Right renal cortex interstitium (tissue), 3 donors: ENCODE measurements at places on chromosomes 5 and 9.

- DNase-seq = no peak
Observed at GRCh38 chr5:120457839-120458507, 6.1 kb upstream of the PRR16 start.

GRCh38 chr5:93721071-93721470 is 20.3 kb downstream of the POU5F2 start:
- no peak for DNase-seq

DNA sequence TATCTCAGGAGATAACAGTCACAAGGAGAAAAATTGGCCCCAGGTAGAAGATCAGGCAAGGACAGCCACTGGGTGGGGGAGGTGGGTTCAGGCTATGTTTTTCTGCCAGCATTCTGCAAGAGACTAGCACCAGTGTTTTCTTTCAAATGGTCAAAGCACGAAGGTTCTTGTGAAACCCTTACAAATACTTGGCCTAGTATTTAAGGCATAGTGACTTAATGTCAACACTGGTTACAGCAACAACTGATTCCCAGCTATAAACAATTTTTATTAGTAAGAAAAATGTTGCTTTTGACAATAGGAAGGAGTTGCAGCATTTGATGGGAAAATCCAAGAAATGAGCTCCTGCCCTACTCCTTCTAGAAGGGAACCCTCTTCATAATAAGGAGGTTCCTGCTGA is 349.6 kb downstream of the SLIT3 start:
- no peak for DNase-seq

- DNase-seq = no peak
Observed at GRCh38 chr5:16580382-16580781, 36.4 kb downstream of the RETREG1 start.

DNA sequence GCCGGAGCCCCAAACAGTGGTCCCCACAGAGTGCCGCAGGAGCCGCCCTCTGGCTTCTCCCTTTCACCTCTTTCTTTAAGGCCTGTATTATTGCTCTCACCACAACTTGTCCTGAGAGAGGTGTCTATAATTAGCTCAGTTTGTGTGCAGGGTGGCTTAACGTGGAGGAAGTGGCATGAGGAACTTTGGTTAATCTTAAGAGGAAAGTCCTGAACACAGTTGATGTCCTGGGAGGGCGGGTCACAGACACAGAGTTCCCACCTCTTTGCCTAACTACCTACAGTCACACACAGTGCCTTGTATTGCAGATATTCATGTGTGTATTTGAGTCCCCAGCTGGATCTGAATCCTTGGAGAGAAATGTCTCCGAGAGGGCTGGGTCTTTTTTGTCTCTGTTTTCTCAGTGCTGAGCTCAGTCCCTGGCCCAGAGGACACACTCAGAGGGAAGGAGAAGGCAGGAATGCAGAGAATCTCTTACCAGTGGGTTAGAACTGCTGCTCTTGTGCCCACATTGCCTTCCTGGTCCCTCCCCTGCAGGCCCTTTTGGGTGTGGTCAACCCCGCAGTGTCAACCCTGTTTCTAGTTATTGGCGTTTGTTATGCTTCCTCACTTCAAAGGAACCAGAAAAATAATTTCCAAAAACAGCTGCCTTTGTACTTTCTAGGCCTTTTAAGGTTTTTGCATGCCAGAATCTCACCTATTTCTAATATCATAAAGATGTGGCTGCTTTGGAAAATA is 392.5 kb downstream of the KDM4C start:
- no peak for DNase-seq

GRCh38 chr9:121363622-121363961 is 6.5 kb downstream of the STOM start:
- DNase-seq = no peak

GRCh38 chr5:41012318-41012717 is 58.8 kb downstream of the MROH2B start:
- no peak for DNase-seq

GRCh38 chr9:87359264-87359663 is 138.4 kb upstream of the DAPK1 start:
- no peak for DNase-seq

GRCh38 chr5:91053741-91054025 is 329.4 kb downstream of the ARRDC3 start:
- DNase-seq = no peak

DNA sequence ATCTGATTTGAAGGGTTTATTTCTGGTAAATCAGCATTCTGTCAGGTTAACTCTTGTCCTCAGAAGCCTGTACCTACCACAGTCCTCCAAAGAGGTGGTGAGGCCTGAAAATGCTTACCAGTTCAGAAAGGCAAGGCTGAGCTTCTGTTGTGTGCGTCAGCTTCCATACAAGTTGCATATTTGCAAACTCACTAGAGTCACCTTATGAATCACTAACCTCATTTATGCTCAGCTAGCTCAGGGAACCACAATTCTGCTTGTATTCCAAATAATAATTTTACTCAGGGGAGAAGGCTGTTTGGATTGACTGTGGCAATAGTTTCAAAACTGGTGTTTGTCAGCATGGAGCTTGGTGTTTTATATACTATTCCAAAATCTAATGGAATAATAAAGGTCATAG is 355.1 kb upstream of the RFX3 start:
- no peak for DNase-seq

DNA sequence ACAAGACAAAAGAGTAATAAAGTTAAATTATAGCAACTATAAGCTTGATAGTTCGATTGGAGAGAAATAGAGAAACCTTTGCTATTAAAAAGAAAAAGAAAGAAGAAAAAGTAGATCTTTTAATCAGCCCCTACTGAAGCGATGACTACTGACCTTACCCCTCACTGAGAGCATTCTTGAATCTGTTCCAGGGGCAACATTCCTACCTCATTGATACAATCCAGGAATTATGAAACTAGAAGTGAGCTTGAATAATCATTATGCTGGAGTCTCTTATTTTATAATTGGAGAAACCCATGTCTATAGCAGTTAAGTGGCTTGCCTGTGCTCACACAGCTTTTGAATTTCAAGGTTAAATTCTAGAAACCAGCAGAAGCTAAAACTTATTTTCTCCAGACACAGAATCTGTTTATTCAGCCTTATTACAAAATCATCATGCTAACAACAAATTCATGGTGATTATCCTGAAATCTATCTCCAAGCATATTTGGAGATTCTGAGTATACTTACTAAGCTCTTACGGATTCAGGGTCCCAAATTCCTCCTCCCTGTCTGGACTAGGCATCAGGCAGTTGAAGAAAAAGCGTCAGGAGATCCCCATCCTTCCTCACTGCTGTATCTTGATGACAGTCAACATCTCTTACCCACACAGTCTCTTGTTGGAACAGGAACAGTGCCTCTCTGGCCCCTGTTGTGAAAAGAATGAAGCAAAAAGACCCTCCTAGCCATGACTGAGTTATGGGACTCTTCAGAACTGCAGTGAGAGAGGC is 547.6 kb upstream of the WWC1 start:
- DNase-seq = no peak

DNA sequence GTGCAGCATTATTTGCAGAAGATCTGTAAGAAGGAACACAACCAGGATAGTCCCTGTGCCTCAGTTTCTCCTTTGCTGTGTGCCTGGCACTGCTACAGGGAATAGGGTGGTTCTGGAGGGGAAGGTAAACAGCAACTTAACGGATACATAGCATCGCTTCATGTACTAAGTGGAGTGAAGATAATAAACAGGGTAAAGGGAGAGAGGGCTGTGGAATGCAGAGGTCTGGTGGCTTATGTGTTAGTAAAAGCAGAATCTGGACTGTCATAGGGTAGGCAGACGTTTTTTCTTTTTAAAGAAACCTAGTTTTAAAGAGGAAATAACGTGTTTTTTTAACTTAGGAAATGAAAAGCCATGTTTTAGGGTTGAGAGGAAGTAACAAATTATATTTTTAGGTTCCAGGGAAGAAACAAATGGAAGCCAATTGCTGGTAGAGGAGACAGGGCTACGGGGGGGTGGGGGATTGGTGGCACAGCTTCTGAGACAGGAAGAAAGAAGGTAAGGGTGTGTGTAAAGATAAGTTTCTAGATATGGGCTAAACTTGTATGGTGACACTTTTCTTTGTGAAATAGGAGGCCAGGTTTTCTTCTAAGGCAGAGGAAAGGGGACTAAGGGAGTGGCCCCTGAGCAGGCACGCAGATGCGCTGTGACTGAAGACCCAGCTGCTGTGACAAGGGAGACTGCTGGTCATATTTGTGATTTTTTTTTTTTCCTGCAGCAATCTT is 1.3 kb downstream of the GNG10 start:
- no peak for DNase-seq

DNA sequence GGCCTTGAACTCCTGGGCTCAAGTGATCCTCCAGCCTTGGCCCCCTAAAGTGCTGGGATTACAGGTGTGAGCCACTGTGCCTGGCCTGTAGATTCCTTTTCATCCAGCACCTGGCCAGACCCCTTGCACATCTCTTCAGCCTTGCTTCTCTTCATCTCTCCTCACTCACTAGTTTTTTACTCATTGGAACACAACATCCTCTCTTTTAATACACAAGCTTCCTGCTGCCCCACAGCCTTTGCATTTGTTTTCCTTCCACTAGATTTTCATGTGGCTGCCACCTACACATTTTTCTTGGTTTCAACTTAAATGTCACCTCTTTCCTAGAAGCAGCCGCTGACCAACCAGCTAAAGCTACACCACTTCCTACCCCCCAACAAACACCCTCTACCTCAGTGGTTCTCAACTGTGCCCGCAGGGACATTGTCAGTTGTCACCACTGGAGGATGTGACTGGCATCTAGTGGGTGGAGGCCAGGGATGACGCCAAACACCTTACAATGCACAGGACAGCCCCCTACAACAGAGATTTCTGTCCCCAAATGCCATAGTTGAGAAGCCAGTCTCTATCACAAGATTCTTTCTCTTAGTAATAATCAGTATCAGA is 33.7 kb downstream of the HAVCR1 start:
- no peak for DNase-seq

- no peak for DNase-seq
Observed at GRCh38 chr5:96329886-96330529, 103.0 kb downstream of the PCSK1 start.

DNA sequence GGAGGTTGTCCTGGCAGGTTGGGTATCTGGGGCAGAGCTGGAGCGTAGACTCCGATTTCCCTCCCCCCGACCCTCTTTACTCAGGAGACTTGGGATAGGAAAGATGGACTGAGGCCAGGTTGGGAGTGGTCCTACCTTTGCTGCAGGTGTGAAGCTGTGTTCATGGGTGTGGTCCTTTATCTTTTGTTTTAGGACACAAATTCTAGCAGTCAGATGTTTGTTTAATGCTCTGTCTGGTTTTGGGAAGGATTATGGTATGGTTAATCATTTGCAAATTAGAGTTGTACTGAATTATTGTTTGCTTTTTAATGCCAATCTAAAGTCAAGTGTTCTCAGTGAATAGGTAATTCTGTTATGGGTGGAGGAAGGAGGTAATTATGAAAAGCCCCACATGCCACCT is 14.1 kb upstream of the FAM120AOS start:
- DNase-seq = no peak

- DNase-seq = no peak
Observed at GRCh38 chr5:179812135-179812825, 5.6 kb upstream of the MGAT4B start.

DNA sequence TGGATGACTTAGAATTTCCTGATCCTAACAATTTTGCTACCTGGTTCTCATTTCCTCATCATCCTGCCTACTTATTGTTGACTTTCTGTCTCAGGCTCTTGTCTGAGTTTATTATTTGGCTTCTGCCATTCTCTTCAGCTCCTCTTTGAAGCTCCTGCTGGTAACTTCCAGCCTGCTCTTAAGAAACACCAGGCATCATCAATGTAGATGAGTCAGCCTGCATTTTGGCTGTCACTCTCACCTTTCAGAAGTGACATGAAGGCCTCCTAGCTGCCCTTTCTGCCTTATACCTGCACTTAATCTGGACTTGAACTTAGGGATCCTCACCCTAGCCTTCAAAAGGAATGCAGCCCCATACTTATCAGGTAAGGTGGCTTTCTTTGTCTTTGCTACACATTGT is 551.8 kb upstream of the ZNF608 start:
- no peak for DNase-seq
